Lung microvascular endothelial cell (primary cell): ENCODE measurements at places on chromosomes 12 and 14. TPM values are rescaled to one million over a fixed set of nuclear protein-coding genes. Genes with fewer than 3 reads are reported as not detected.

Gene LYZ
- under 0.01 TPM in 1 of 2 replicates, not detected in the other for total RNA-seq

- no peak for DNase-seq
Observed at GRCh38 chr12:17456486-17456885, 633.5 kb downstream of the RERGL start.

DNA sequence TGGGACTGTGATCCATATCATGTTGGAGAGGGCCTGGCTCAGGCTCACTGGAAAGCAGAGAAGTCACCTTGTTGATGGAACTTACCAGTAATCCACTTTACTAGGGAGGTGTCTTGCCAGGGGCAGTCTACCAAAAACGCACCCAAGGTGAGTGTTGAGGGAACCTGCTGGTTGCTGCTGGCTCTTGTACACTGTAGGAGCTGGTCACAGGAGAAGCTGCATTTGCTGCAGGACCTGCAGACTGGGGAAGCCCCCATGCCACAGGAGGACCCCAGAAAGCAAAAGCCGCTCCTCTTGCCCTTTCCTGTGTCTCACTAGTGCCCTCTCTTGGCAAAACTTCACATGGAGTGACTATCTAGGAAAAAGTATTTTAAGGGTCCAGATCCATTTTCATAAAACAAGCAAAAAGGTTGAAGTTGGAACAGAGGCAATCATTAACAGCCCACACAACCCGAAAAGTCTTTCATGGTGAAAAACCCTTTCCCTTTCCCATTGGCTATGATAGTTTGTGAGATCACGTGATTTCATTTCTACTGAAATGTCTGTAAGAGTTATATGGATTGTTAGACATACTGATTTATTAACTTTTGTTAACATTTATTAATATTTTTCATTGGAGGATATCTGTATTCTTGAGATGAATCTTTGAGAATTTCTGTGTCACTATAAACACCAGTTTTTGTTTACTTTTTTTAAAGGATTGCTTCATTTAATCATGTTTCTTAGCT is 59.2 kb downstream of the RASSF8 start:
- peak; percentile 72 for DNase-seq

Gene MIP
- total RNA-seq, result under 0.01 and 0.40 TPM in 2 replicates
